Activated naive CD4-positive, alpha-beta T cell treated with anti-CD3 and anti-CD28 coated beads for 36 hours (primary cell): ENCODE measurements at places on chromosomes 11 and 22. TPM values are rescaled to one million over a fixed set of nuclear protein-coding genes. Genes with fewer than 3 reads are reported as not detected.
A peak's percentile ranks its signal among the peaks of the same experiment; 100 is the strongest.

The GLYAT gene
- not detected for total RNA-seq

The DLG2 gene
- total RNA-seq = 4.6 TPM

The GNG3 gene
- total RNA-seq = not detected

The TUT1 gene
- 42.0 TPM for total RNA-seq

The SYT8 gene
- total RNA-seq = not detected

- peak; percentile 77 for DNase-seq
These were observed at the start of gene SLC35F2 for GRCh38 chr11:107858217-107859070. Gene SLC35F2, minus strand, starts transcription at chr11:107858787. Its CDS starts 20 bp downstream, at chr11:107858767.

DNA sequence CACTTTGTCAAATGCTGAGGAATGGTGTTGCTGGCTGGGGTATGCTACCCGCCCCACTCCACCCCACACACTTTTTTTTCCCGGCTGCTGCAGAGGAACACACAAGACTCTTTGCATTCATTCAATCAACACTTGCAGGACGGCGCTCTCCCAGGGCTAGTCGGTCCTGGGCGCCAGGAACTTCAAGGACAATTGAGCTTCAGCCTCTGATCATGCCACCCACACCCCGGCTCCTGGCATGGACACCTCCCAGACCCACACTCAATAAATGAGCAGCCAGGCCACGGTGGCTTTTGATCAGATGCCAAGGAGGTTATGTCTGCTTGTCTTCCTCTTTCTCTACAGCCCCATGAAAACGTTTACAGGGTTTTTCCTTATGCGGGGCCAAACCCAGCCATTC lies 19.8 kb downstream of the TPST2 start:
- no peak for DNase-seq

GRCh38 chr22:17472932-17473331 lies 90.4 kb upstream of the SLC25A18 start:
- no peak for DNase-seq

- no peak for DNase-seq
These were observed 481 bp downstream of the ANGPTL5 start for GRCh38 chr11:101915791-101916291.

- DNase-seq = no peak
These were observed 25.8 kb downstream of the LARGE1 start for GRCh38 chr22:33894515-33894914.

- DNase-seq = no peak
These were observed 373.6 kb downstream of the TBC1D22A start for GRCh38 chr22:47136050-47136449.

GRCh38 chr22:46443850-46444389 lies 93.5 kb downstream of the CELSR1 start:
- no peak for DNase-seq

DNA sequence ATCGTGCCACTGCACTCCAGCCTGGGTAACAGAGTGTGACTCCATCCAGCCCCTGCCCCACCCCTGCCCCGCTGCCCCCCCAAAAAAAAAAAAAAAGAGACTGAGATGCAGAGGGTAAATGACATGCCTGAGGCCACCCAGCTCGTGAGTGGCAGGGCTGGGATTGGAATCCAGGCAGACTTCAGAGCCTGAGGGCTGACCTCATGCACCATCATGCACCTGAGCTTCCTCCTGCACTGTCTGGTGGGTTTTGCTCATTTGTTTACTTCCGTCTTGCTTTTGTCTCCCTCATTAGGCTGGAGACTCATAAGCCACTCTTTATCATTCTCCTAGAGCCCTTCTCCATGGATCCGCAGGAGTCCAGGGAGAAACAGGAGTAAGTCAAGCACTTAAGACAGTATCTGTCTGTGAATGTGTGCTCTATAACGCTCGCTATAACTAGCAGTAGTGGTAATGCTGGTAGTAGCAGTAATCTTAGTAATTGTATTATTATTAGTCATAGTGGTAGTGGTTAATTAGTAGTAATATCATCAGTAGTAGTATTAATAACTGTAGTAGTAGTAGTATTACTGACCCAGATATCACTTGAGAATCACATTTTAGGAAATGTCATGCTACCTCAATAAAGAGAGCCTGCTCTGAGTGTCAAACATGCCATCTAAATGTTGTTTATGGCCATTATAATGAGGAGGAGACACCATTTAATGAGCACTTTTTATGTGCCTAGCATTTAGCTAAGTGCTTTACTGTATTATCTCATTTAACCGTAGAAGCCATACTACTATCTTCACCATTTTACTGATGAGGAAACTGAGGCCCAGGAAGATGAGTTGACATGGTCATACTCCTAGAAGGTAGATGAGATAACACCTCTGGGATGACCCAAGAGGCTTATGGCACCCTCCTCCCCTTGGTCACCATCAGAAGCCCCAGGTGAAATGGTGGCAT lies 85.0 kb downstream of the NAT10 start:
- no peak for DNase-seq

- DNase-seq = no peak
These were observed 30.6 kb upstream of the KRTAP5-7 start for GRCh38 chr11:71496421-71496820.

DNA sequence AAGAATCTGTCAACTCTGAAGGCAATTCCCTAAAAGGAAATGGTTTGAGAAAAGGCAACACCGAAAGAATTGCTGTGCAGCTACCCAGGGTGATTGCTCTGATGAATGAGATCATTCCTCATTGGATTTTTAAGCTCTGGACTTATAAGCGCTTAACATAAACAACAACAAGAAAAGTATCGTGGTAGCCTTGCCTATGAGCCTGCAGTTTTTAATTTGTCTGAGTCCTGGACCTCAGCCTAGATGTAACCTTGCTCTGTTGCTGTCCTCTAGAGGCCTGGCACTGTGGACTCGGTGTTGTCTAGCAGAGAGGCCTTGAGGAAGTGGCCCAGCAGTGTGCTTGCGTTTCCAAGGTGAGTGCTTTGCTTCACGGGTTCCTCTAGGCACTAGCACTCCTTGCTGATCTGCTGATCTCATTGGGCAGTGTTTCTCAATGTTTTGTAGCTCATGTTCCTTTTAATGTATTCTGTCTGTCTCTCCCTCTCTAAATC lies 20.4 kb downstream of the CCDC81 start:
- no peak for DNase-seq

GRCh38 chr11:68757711-68758110 lies 6.4 kb upstream of the TESMIN start:
- no peak for DNase-seq

DNA sequence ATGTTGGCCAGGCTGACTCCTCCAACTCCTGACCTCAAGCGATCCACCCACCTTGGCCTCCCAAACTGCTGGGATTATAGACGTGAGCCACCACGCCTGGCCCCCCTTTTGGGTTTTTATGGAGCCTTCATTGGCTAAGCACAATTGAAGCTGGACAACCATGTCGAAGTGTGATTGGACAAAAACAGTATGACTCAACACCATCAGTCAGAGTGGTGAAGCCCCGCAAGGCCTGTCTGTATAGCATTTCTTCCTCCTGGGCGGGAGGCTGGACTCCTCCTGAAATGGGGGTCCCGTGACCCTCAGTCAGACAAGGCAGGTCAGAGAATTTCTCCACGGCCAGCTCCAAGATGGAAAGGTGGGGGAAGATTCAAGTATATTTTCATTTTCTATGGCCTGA lies 3.1 kb upstream of the PARVB start:
- DNase-seq = no peak

GRCh38 chr11:122601141-122602125 lies 54.1 kb upstream of the UBASH3B start:
- DNase-seq = no peak

- no peak for DNase-seq
These were observed 30.2 kb downstream of the SBF1 start for GRCh38 chr22:50444663-50445062.
